ENCODE measurements at places on chromosomes 3 and 15.

- DNase-seq, result no peak
Measured at GRCh38 chr3:171565481-171566058, 105.4 kb upstream of the TNIK start.

DNA sequence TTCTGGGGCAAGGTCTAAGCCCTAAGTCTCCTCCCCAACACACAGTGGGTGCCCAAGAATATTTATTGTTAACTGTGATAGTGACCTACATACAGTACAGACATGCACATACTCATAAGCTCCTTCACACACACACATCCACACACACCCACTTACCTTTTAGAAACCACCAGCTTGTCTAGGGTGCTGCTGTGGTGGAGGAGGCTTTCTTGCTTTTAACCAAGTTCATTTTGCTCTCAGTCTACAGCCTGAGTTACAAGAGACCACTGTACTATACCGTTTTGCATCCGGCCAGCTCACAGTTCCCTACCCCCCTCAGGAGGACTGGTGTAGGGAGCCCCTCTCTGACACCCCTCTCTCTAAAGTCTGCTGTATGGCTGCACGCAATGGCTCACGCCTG lies 16.7 kb downstream of the DAPK2 start:
- no peak for DNase-seq

DNA sequence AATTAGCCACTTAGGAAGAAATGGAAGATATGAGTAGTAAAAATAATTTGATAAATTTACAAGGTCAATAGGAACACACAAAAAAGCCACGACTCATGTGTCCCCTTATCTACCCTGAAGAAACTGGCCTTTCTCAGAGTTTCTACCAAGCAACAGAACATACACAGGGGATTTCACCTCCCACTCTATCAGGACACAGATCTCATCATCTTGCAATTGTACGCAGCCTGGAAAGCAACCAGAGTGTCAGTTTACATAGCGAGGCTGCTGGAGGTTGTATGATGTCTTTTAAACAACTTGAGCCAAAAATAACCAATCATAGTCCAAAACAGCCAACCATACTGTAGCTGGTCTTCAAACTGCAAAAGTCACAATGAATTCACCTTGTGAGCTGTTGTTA lies 19.7 kb upstream of the LMOD3 start:
- no peak for DNase-seq

- no peak for DNase-seq
Measured at GRCh38 chr3:177361081-177361938, 164.0 kb upstream of the TBL1XR1 start.

GRCh38 chr15:61499376-61499775 lies 270.3 kb upstream of the RORA start:
- DNase-seq, result no peak

GRCh38 chr3:183033746-183034145 lies 53.4 kb upstream of the DCUN1D1 start:
- DNase-seq, result no peak

DNA sequence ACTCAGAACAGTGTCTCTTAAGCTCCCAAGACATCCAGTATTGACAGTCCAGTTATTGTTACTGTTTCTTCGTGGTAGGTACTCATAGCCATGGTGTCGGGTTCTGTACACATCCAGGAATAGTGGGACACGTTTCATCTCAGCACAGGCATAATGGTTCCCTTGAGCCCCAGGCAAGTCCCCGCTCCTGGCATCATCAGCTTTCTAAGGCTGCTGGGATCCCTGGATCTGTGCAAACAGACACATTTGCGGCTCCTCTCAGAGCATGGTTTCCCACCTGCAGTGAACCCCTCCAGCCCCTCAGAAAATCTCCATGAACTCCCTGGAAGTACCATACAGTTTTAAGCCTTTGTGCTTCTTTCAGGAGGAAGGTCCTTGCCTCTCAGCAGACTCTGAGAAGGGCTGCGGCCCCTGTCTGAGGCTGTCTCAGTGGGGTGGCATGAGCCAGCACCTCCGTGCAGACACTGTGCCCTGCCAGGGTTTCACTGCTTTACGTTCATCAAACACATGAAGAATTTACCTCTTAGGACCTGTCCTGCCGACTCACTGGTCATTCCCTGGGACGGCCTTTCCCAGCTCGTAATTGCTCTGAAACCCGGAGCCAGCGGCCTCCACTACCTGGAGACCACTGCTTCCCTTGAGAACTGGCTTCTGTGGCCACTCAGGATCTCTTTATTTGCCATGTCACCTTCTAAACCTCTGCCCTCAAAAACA lies 124.9 kb downstream of the LRRK1 start:
- no peak for DNase-seq

- DNase-seq, result no peak
Measured at GRCh38 chr3:58287354-58287753, 18.7 kb upstream of the RPP14 start.

GRCh38 chr3:116920826-116921610 lies 211.4 kb downstream of the TUSC7 start:
- no peak for DNase-seq

GRCh38 chr3:144341471-144341870 lies 369.8 kb downstream of the DIPK2A start:
- DNase-seq, result no peak

DNA sequence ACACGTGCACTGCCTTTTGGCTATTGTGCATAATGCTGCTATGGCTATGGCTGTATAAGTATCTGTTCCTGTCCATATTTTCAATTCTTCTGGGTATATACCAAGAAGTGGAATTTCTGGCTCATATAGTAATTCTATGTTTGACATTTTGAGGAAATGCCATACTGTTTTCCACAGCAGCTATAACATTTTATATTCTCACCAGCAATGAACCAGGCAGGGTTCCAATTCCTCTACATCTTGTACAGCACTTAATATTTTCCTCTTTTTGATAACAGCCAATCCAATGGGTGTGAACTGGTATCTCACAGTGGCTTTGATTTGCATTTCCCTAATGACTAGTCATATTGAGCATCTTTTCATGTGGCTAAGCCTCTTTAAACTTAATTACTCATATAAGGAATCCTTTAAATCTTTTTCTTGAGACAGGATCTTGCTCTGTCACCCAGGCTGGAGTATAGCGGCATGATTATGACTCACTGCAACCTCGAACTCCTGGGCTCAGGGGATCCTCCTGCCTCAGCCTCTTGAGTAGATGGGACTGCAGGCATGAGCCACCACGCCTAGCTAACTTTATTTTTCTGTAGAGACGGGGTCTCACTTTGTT lies 38.1 kb upstream of the IGDCC4 start:
- DNase-seq, result peak; percentile 16

DNA sequence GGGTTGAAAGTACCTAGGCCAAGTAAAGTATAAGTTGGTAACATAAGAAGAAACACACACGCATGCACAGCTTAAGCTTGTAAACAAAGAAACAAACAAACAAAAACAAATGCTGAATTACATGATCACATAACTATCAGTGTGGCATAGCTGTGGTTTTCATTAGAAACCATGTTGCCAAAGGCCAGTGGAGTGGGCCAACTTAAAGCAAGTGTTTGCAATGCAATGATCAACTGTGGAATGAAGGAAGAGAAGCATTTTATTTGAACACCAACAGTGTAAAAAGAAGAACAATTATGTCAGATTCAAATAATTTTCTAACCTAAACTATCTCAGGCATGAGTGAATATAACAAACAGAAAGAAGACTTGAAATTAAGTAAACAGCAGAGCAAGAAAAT lies 199.4 kb upstream of the STRIT1 start:
- no peak for DNase-seq

DNA sequence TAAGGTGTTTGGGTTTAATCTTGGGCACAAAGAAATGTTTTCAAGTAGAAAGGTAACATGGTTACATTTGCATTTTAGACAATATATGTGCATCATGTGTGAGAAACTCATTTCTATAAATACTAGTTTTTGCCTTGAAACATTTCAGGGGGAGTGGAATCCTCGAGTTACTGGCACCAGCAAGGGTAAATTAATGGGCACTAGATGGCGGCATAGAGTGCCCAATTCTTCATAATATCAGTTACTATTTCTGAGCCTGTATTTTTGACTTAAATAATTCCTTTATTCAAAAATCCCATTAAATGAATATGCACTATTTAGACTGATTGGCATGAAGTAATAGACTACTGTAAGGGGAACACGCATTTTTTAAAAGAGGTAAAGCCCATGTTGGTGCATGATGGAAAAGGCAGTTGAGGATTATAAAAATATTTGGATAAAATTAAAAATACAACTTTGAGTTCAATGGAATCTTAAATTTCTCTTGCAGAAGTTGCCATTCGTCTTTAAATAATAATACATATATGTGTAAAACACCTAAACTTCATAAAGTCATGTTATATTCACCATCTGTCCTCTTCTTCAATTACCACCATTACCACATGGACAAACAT lies 106.3 kb downstream of the ZBTB20 start:
- peak; percentile 13 for DNase-seq

GRCh38 chr3:154168998-154169795 lies 48.0 kb downstream of the ARHGEF26 start:
- DNase-seq, result no peak

DNA sequence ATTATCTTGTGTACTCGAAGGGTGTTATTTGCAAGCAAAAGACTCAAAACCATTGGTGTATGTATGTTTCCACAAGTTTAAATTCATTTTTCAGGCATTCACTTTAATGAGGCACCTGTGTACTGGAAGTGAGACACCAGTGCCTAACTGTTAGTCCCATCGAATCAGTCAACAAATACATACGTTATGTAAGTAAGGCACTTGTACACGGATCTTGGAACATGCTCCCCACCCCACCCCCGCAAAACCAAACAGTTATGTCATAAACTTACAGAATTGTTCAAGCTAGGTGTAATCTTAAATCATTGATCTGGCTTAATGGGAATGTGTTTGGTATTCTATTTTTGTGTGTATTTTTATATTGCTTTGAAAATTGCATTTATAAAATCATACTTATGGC lies 17.1 kb downstream of the LRRC28 start:
- DNase-seq, result no peak

- no peak for DNase-seq
Measured at GRCh38 chr3:72690629-72691028, 157.6 kb downstream of the SHQ1 start.

DNA sequence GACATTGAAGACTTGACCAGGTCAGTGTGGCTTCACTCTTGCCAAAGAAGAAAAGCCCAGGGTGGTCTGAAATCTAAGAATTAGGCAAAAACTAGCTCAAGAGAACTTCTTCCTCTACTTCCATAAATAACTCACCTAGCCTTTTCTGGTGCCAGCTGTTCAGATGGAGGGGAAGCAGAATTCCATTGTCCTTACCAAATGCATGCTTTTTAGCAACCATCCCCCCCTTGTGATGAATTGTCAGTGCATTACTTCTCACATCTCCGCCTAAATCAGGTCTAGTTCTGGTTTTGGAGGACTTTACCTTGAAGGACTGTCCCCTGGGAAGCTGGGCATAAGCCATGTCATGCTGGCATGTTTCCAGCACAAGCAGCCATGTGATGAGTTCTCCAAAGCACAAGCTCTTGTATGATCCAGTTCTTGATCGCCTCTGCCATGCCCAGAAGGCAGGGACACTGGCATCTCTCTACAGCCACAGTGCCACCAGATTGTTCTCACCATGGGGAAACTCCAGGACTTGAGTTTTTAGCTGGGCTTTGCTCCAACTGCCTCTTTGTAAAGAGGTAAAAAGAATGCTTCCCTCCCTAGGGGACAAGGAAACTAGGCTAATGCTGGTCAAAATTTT lies 96.4 kb upstream of the IL12A start:
- DNase-seq, result no peak
